ENCODE measurements at places on chromosomes 11 and 22. TPM values are rescaled to one million over a fixed set of nuclear protein-coding genes. Genes with fewer than 3 reads are reported as not detected.

- DNase-seq: no peak
- no peaks in the 10 kb centered on the region for H3K27me3 ChIP-seq
- no peak overlapping the region for H3K4me3 ChIP-seq
- no peak overlapping the region for H3K27ac ChIP-seq
These were observed 70.7 kb upstream of the CCDC179 start for GRCh38 chr11:22930816-22931594.

- no peaks in the 10 kb centered on the region for H3K36me3 ChIP-seq
- peaks cover 34% of the 10 kb centered on the region for H3K4me1 ChIP-seq
- no peaks in the 10 kb centered on the region for H3K27me3 ChIP-seq
- DNase-seq: no peak
- no peak overlapping the region for H3K27ac ChIP-seq
These were observed 1.9 kb downstream of the C11orf71 start for GRCh38 chr11:114398303-114398920.

- no peak overlapping the region for H3K27ac ChIP-seq
- H3K27me3 ChIP-seq: no peaks in the 10 kb centered on the region
- no peak for DNase-seq
- H3K36me3 ChIP-seq: peaks cover 24% of the 10 kb centered on the region
These were observed 37.0 kb downstream of the GAB2 start for GRCh38 chr11:78380615-78381051.

- no peak overlapping the region for H3K27ac ChIP-seq
- no peak overlapping the region for H3K4me3 ChIP-seq
- DNase-seq: no peak
- H3K27me3 ChIP-seq: no peaks in the 10 kb centered on the region
- peaks cover 17% of the 10 kb centered on the region for H3K4me1 ChIP-seq
These were observed 48.9 kb upstream of the TBCEL start for GRCh38 chr11:120974965-120975364.

GRCh38 chr11:109864834-109865547 lies 228.2 kb upstream of the ZC3H12C start:
- peaks cover 9% of the 10 kb centered on the region for H3K4me1 ChIP-seq
- H3K27ac ChIP-seq: no peak overlapping the region
- H3K27me3 ChIP-seq: no peaks in the 10 kb centered on the region
- DNase-seq: no peak
- no peaks in the 10 kb centered on the region for H3K36me3 ChIP-seq

Gene RCOR2
- 107 TPM for total RNA-seq

Gene TEX54
- not detected for total RNA-seq

Gene OR8D1
- not detected for total RNA-seq

Gene GLYATL2
- 2.3 TPM for total RNA-seq
